ENCODE measurements at places on chromosomes 1 and 21.
A peak's percentile ranks its signal among the peaks of the same experiment; 100 is the strongest.

DNA sequence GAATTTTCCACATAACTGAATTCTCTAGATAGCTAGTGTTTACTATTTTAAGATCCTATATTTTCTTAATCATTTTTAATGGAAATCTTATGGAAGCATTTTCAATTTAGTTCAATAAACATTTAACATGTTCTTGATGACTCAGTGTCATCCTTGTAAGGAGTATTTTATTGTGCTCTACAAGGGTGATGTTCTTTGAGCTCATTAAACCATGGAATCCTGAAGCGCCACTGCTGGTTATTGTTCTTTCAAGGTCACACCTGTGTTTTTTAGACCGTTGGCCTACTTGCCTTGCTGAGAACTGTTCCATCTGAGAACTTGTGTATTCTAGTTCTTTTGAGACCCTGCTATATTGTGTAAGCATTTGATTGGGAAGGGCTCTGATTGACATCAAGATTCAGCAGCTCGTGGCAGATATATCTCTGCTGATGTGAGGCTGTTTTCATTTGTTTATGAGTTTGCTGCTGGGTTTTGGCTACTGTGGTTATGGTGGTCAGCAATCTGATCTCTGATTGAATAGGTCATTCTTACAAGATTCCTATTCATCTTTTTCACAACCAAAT is 132.0 kb downstream of the GIPC2 start:
- DNase-seq, result no peak

DNA sequence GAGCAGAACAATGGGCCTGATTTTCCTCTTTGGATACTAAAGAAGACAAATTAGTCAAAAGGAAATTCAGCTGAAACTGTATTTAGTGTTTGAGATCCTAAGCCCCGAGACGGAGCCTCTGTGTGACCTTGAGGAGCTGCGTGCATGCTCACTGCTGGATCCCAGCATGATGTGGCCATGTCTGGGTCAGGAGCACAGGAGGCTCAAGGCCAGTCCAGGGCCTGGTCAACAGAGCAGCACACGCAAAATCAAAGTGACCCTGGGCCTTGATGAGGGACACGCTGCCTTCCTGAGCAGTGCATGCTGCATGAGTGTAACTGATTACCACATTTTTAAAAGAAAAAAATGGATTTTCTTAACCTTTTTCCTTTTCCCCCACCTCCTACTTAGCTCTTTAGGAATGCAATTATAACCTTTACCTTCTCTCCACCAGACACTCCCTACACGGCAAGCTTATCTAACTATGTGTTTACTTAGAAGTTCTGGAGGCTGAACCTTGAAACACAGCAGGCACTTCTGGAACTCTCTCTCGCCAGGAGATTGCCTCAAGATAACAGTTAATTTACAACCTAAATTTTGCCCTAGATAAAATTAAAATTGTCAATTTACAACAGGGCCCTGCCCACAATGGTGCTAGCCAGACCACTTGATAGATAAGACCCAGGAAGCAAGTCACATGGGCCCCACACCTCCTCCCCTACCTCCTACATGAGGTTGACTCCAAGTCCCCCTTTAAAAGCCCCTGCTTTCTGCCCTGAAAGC is 144.6 kb downstream of the LRIG2 start:
- DNase-seq, result no peak

DNA sequence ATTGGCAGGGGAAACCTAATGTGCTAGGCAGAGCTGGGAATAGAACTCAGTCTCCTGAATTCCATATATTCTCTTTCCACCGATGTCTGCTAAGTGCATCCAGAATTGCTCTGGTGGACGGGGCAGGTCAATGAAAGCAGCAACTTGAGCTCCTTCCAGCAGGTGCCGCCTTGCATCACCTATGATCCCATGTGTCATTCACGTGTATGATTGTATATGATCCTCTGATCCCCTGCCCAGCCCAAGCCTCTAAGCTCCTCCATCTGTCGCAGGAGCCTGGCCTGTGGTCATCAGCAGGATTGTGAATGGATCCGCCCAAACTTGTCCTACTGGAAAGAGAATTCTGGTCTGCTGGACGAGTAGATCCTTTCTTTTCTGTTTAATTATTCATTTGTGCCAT is 13.1 kb downstream of the ACTA1 start:
- DNase-seq, result no peak

GRCh38 chr1:118995312-118996016 is 7.3 kb upstream of the TBX15 start:
- DNase-seq, result no peak

- DNase-seq, result no peak
These were observed 172.0 kb downstream of the HMCN1 start for GRCh38 chr1:185906186-185906585.

GRCh38 chr1:18903291-18903756 is 969 bp upstream of the ALDH4A1 start:
- no peak for DNase-seq

- peak; percentile 71 for DNase-seq
These were observed 71.8 kb upstream of the ADAM30 start for GRCh38 chr1:119968068-119968492.

- no peak for DNase-seq
These were observed 2.5 kb downstream of the OLFML2B start for GRCh38 chr1:162021124-162021523.

GRCh38 chr1:174174461-174175329 is 15.4 kb downstream of the RABGAP1L start:
- no peak for DNase-seq

GRCh38 chr21:42834726-42835191 is 44.6 kb downstream of the WDR4 start:
- no peak for DNase-seq

DNA sequence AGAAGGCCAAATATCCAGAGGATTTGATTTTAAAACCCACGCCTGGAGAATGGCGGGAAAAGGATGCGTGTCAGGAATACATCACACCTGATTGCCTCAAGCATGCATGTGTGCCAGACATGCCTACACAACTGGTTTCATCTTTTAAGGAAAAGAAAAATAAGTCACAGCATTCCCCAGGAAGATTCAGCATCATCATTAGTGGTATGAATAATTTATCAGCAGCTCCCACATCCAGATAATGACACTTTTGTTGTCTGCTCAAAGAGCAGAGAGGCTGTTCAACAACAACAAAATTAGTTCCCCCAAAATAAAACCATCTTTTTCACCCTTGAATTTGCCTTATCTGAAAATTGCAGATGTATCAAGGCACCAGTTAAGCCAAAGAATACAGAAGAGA is 328.6 kb upstream of the C1orf87 start:
- DNase-seq, result no peak

DNA sequence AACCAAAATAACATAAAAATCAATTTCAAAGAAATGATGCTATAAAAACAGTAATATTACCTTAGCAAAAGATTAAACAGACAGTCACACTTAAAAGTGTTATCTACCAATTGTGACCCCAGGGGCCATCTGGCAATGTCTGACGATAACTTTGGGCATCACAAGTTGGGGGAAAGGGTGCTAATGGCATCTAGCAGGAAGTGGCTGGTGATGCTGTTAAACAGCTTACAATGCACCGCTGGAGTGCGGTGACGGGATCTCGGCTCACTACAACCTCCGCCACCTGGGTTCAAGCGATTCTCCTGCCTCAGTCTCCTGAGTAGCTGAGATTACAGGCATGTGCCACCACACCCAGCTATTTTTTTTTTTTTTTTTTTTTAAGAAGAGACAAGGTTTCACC is 27.6 kb downstream of the NUP133 start:
- DNase-seq, result no peak

GRCh38 chr1:57467830-57468229 is 44.0 kb upstream of the DAB1 start:
- DNase-seq, result no peak

DNA sequence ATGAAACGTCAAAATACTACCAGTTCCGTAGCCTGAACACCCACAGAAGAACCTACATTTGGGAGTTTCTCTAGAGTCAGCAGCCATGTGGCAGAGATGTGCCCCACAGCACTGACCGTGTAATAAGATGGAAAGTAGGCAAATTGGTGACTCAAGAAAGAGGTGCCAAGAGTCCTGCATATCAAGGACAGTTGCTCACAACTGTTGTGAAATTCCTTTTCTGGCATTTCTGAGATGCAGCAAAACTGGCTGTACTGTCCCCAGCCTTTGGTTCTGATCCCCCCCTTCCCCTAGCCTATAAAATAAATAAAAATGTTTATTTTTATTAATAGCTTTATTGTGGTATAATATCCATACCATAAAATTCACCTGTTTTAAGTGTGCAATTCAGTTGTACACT is 324.0 kb downstream of the PCP4 start:
- DNase-seq, result no peak

DNA sequence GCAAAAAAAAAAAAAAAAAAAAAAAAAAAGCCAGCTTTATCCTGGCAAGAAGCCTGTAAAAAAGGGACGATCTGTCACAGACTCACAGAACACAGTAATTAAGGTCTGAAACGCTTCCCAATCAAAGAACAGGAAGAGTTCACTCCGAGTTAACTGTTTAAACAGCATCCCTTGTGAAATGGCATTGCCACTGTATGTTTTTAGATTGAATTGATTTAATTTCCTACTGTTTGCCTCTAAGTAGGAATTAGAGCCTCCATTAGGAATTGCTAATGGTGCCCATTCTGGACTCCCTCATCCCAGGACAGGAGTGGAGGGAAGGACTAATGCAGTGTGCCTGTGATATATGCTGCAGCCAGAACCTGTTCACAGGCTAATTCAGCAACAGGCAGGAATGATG is 370.8 kb downstream of the RWDD3 start:
- DNase-seq, result no peak

DNA sequence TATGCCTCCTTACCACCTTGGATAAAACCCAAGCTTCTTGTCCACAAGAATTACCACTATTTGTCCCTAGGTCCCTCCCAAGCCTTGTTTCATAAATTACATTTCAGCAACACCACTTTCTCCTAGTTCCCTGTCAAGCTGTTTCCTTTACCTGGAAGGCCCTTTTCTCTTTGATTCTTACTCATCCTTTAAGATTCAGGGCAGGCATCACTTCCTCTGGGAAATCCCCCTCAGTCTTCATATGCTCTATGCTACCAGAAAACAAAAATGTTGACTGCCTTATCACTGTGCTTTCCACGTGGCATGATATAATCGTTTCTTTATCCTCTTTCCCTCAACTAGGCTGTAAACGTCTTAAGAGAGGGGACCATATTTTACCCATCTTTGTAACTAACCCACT is 102.7 kb downstream of the LYST start:
- DNase-seq, result no peak

DNA sequence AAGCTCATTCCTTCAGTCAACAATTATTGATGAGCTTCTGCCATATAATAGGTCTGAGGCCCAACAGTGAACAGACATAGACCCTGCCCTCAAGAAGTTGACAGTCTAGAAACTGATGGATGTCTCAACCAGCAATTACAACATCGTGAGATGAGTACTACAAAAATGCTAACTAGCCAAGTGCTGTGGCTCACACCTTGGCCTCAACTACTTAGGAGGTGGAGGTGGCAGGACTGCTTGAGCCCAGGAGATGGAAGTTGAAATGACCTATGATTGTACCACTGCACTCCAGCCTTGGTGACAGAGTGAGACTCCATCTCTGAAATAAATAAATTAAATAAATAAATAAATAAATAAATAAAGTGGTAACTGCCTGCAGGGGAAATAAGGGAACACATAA is 11.7 kb upstream of the PTP4A2 start:
- no peak for DNase-seq

DNA sequence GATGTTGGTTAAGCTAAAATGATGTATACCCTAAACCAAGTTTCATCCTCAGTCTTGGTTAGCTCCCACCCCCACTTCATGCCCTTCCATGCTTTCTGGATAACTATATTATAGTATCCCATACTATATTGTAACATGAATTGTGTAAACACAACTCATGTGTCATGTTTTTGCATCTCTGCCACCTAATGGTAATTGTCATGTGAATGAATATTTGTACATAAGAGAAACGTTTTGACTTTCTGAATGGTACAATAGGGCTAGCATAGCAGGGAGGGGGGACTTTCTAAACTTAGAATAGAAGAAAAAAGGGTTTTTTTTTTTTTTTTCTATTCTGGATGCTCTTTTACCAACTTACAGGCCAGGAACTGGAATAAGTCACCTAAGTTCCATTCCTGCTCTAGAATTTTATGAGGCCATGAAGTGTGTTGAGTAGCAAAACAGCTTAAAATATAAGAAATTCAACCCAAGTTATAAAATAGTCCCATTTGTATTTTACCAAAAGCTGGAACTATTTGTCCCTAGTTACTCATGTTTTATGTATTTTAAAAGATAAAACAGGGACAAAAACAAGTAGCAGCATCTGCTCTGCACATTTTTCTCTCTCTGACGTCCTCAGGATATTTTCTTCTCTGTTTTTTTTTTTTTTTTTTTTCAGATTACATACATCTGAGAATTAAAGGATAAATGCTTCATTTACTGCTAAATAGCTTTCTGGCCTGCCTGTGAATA is 77.4 kb downstream of the HLX start:
- peak; percentile 73 for DNase-seq

DNA sequence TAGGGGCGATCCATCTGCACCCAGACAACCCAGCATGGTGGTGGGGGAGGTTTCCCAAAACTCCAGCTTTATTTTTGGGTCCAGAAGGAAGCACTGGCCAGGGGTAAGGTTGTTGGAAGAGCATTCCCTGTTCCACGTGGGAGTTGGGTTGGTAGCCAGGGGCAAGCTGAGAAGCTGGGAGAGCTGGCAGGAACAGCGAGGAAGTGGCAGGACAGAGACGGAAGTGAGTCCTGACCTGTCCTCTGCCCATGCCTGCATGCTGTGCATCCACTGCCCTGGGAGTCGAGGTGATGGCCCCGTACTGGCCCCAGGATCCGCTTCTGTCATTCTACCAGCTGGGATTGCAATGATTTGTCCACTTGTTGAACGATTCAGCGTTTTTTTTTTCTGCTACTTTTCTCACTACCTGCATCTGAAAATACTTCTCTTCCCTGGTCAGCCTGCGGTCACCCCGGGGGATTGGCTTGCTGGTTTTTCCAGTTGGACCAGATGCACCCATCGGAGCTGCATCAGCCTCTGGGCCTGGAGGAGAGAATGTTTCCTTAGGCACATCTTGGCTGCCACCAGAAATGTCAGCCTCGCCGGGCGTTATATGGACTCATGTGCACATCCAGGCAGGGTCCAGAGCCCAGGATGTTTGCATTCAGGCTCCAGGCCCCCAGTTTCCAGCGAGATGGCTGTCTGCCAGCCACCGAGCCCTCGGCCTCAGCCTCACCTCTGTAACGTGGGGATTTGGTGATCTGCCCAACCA is 28.3 kb upstream of the TMPRSS2 start:
- no peak for DNase-seq

DNA sequence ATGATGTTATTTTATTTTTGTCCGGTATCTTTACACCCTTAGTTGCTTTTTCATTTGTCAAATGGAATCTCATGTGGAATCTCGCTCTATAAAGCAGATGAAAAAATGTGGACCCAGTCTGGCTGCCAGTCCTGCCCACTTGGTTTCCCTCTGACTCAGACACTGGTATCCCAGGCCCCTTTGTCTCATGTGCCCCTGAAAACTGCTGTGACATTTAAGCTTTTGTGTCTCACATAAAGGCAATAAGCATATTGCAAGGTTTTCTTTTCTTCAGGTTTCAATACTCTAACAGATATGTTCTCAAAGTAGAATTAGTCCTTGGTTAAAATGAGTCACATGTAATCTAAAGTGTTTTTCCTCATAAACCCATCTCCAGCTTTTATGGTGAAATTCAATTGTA is 183.3 kb downstream of the ST6GALNAC3 start:
- DNase-seq, result no peak

GRCh38 chr1:159953536-159954515 is at the start of gene SLAMF9:
Gene SLAMF9 (minus strand): TSS chr1:159954237. CDS start chr1:159954137, 100 bp downstream.
- DNase-seq, result peak; percentile 83
